ENCODE measurements at places on chromosomes 12 and 14.

- H3K4me3 ChIP-seq: no peak overlapping the region
- no peak for DNase-seq
- H3K36me3 ChIP-seq: peaks cover 2% of the 10 kb centered on the region
- H3K4me1 ChIP-seq: peaks cover 17% of the 10 kb centered on the region
Observed at GRCh38 chr12:22712083-22712482, 87.1 kb downstream of the ETNK1 start.

- no peak for DNase-seq
- peak overlapping the region; percentile 90 for H3K27ac ChIP-seq
- H3K36me3 ChIP-seq: peaks cover 2% of the 10 kb centered on the region
- peaks cover 46% of the 10 kb centered on the region for H3K4me1 ChIP-seq
Observed at GRCh38 chr12:47802312-47802711, 17.4 kb downstream of the HDAC7 start.

GRCh38 chr14:21712036-21712435 is 38.4 kb upstream of the OR4E1 start:
- H3K4me1 ChIP-seq: peaks cover 12% of the 10 kb centered on the region
- H3K4me3 ChIP-seq: peak overlapping the region; percentile 59
- no peaks in the 10 kb centered on the region for H3K36me3 ChIP-seq
- H3K27me3 ChIP-seq: peaks cover 40% of the 10 kb centered on the region
- H3K27ac ChIP-seq: no peak overlapping the region

DNA sequence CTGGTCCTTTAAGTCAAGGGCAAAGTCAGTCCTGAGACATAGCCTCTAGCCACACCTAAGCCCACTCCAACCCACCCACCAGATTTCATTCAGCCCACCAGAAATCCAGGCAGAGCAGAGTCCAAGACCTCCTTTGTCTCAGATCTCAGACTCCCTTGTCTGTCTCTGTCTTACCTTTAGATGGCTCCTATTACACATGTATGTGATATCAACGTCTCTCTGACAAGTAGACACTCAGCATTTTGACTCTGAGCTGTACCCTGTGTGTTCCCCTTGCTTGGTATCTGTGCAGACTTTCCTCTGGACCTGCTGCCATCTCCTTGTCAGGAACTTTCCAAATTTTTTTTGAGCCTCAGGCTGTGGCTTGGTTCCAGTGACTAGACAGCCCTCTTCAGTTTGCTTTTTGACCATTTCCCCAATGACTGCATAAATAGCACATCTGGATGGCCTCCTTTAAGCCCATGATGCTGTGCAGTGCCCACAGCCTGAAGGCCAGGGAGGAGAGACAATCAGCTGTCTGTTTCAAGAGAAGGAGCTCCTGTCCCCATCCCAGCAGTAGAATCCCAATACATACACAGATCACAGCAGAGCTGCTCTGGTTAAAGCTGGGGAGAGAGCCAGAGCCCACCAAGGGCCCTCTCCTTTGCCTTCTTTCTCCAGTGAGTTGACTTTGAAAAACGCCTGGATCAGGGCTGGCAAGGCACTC is 7.0 kb downstream of the POU6F1 start:
- H3K4me3 ChIP-seq: peak overlapping the region; percentile 28
- H3K27ac ChIP-seq: peak overlapping the region; percentile 9
- H3K27me3 ChIP-seq: no peaks in the 10 kb centered on the region
- peaks cover 5% of the 10 kb centered on the region for H3K36me3 ChIP-seq
- H3K4me1 ChIP-seq: peaks cover 8% of the 10 kb centered on the region

GRCh38 chr12:111359914-111360276 is 9.0 kb downstream of the PHETA1 start:
- no peaks in the 10 kb centered on the region for H3K36me3 ChIP-seq
- no peak for DNase-seq
- peaks cover 7% of the 10 kb centered on the region for H3K4me1 ChIP-seq
- H3K27me3 ChIP-seq: peaks cover 21% of the 10 kb centered on the region

All from T-helper 17 cell (primary cell).